ENCODE measurements at places on chromosomes 7 and 10.

DNA sequence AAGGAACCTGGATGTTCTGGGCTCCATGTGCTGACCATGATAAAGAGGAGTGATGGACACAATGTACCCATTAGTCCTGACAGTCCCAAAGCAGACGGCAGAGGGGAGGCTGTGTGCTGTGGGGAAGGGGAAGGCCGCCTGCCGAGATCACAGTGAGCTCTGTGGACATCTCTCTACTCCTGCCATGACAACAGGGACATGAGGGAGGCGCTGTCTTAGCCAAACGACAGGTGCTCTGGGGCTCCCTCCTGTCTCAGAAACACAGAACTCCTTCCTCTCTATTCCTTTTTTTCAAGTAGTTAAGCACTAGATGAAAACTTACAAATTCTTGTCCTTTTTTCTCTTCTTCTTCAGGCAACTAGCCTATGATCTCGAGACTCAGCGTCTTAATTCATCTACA is 113.1 kb downstream of the RNF32 start:
- no peak for DNase-seq

- DNase-seq, result no peak
These were observed 20.4 kb downstream of the OPALIN start for GRCh38 chr10:96338279-96338925.

DNA sequence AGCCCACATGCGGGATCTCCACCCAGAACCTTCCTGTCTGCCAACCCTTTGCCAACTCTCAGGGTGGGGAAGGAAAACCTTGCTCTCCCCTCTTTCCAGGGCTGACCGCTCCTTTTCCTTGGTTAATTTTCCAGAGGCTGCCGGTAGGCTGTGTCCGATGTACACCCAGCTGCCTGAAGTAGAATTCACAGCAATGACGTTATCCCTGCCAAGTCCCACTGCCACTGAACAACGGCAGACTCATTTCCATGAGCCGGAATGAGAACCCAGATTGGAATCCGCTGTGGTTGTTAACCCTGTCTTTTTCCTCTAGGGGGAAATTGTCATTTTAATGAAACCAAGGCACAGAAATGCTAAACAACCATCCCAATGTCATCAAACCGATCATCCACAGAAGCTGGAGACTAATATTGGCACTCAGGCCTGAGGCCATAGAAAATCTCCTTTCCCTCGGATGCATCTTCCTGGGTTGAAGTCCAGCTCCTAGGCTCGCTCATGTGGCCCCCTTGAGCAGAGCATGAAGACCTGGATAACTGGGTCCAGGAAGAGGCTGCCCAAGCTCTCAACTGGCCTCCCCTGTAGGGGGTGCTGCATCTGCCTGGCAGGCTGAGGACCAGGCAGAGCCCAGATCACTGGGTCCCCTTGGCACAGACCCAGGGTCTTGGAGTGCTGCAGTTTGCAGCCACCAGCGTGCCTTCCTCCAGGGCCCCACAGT is 30.4 kb downstream of the KLRG2 start:
- no peak for DNase-seq

GRCh38 chr10:79189853-79190435 is 121.2 kb downstream of the ZMIZ1 start:
- no peak for DNase-seq

All from NCI-H1417 (cell line).